ACHN (cell line): ENCODE measurements at places on chromosomes 7 and 10.
A peak's percentile ranks its signal among the peaks of the same experiment; 100 is the strongest.

DNA sequence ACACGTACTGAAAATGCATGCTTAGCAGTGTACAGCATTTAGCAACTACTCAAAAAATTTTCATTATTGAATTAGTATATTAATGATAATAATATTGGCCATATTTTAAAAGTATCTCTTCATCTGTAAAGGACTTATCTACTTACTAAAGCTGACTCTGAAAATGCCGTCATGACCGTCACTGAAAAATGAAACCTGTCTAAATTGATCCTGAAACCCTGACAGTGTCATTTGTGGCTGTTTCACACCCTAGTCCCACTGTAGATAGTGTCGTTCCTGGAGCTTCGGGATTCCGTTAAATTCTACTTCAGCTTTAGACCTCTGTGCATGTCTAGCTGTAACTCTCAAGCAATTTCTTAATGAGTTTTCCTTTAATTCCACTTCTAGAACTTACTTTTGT, 35.8 kb upstream of the EZH2 start:
- no peak for DNase-seq

DNA sequence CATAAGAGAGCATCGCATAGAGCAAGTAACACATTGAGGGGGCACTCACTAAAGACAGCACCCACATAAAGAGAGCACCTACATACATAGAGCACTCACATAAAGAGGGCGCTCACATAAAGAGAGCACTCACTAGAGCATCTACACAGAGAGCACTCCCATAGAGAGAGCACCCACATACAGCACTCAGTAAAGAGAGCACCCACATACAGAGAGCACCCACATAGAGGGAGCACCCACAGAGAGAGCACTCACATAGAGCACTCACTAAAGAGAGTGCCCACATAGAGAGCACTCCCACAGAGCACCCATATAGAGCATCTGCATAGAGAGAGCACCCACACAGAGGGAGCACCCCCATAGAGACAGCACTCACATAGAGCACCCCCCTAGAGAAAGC, 47.8 kb downstream of the INSIG1 start:
- DNase-seq, result no peak

DNA sequence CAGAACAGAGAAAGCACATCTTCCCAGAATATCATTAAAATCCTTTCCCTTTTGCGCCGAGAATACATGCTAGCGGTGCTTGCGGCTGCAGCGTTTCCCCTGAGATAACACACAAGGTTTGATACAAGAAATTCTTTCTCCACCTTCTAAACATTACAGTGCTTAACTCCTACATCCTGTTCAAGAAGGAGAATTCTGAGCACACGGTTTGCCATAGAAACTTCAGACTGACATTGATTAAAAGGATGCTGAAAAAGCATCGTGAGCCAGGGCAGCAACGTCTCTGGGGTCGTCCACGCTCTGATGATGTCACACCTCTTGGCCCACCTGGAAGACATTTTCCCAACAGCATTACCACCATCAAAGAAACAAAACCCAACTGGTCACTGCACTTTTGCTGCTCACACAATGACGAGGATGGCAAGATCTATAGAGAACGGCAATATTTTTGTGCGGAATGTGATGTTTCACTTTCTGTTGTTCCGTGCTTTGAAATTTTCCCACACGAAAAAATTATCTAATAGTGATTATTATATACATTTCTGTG, 27.0 kb upstream of the PRSS1 start:
- no peak for DNase-seq

DNA sequence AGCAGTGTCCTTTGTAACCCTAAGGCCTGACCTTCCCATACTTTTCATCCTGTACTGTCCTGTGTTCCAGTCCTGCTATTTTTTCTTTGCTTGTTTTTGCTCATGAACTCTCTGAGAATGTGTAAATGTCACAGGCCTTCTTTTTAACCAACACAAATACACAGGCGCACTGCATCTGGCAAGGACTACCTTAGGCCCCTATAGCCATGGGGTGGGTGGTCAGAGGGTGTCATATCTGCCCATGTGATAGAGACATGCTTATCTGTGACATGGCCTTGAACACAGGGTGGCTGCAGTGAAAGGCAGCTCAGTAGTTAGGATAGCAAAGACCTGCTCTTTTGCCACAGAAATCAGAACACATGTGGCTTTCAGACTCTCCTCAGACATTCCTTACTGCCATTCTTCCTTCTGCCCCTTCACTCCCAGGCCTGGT, 3.9 kb upstream of the MBL2 start:
- DNase-seq, result no peak

GRCh38 chr7:27435461-27435860, 192.9 kb downstream of the EVX1 start:
- DNase-seq, result no peak

GRCh38 chr7:134165252-134165651, 38.1 kb downstream of the LRGUK start:
- no peak for DNase-seq

GRCh38 chr7:34759477-34760125, 101.6 kb downstream of the NPSR1 start:
- peak; percentile 77 for DNase-seq

GRCh38 chr10:21191512-21191911, 294.4 kb upstream of the NEBL start:
- DNase-seq, result no peak

GRCh38 chr7:105315357-105315756, 73.4 kb downstream of the SRPK2 start:
- DNase-seq, result no peak

DNA sequence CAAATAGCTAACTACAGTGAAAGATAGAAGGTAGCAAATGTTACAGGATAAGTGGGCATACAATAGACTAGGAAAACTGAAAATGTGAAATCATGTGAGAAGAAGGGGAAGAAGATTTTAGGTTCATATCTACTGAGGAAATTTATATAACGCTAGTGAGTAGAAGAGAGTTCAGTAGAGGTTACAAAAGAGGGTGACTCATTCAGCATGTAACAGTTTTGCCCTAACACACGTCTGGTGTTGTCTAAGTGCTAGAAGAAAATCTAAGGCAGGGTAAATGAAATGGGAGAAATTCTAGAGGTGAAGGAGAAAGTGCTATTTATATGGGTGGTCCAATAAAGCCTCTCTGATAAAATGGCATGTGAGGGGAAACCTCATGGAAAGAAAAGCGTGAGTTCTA, 731.4 kb upstream of the POT1 start:
- no peak for DNase-seq

DNA sequence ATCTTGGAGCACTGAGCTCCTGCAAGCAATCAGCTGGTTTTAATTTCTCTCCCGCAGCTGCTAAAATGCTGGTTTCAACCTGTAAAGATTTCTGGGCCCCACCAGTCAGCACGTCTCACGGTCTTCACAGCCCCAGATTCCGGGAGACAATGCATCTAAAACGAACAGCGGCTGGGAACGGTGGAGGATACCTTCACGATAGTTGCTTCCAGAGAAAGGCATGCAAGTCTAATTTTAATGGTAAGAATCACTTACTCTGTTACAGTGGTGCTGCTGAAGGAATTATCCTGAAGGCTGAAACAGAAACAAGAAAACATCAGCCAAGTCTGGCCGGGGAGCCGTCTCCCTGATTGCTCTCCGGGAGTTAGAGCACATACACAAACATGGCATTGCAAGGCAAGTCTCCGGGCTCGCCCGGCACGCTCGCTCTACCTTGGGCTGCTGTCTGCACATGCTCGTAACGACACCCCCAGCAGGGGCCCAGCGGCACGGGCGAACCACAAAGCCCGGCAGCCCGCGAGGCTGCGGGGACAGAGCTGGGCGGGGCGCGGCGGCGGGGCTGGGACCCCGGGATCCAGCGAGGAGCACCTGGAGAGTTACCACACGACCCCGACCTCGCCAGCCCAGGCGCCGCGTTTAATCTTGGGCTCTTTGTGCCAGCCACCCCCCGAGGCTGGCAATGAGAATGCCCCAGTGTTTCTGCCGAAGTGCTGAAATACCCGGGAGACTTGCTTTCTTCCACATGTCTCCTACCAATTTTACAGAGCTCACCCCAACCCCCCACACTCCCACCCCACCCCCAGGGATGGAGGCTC, at the start of gene FAM13C:
Gene FAM13C (minus strand): TSS at position 406 of the 815 bp plus-strand sequence. CDS start 89 bp downstream, at position 317.
- DNase-seq, result peak; percentile 28

- DNase-seq, result no peak
These were observed 677.5 kb upstream of the ZWINT start for GRCh38 chr10:57038531-57038930.

DNA sequence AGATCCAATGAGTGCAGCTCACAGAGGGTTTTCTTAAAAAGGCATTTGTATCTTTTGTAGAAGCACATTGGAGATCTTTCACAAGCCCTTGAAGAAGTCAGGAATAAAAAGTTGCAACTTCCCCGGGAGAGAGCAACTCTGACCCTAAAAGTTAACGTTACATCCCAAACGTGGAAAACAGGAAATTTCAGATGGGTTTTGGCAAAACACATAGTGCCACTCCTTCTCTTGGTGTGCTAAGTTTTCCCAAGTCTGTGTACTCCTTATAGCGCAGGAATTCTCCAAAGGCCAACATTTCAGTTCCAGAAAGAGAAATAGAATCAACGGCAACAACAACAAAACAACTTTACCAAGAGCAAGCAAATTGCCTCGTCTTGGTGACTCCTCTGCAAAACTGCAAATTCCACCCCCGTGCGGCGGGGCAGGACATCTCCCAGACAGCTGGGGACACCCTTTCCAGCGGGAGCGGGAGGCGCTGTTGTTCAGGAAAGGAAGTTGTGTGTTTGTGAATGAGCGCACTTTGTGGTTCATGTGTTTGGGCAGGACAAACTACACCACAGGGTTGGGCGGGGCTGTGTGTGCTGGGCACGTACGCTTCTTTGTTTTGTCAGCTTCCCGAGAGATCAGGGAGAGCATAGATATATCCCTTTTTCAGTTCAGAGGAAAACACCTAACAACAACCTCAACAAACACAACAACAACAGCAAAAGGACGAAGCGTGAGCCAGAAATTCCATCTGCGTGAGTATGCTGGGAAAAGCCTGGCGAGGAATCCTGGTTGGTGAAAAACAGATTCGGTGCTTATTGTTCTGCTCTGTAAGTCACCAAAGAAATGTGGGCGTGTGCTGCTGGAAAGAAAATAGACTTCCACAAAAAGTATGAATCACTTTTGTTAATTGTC, 294.7 kb upstream of the PITRM1 start:
- peak; percentile 94 for DNase-seq

DNA sequence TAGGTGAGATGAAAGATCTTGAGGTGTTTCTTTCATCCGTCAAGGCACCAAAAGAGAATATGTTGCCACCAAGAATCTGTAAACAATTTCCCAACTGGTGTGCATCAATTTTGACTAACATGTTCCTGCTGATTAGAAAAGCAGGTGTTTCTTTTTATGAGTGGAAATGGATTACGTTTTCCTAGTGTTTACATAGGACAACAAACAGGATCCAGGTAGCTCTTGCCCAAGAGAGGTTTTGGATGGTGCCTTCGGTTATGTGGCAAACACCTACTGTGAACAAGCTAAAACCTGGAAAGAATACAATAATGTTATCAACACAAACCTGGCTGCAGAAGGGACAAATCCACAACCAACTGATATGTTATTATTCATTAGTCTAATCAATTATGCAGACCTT, 53.6 kb upstream of the WNT16 start:
- no peak for DNase-seq

DNA sequence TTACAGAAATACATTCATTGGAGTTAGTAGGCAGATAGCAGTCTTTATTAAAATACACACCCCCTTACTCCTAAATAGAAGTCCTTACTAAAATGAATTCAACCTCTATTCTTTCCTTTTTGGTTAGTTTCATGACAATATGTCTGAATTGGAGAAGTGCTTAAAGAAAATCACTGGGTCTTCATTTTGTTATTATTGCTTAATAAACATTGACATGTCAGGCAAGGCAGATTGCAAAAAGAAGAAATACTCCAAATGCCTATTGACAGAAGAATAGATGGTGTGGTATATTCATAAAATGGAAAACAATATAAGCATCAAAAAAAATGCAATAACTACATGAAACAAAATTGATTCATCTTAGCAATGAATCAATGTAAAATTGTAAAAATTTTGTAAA, 135.5 kb downstream of the TMEM26 start:
- no peak for DNase-seq

DNA sequence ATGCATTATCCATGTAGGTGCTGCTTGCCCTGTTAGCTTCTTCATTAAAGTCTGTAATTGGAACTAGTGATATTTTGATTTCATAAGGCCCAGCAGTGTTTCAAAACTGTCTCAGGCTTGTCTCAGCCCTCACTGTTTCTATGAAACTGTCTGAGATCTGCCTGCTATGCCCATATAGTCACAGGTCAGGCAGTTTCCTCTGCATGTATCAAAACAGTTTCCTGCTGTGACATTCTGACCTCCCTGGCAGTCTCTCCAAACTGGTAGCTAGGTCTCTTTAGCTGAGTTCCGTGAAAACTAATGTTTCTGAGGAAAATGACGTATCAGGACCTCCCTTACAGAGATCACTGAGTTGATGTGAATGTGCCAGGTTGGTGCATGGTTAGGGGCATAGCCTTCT, 18.9 kb upstream of the SEMA3D start:
- DNase-seq, result no peak

GRCh38 chr10:68364101-68364886, 31.6 kb upstream of the PBLD start:
- DNase-seq, result no peak

DNA sequence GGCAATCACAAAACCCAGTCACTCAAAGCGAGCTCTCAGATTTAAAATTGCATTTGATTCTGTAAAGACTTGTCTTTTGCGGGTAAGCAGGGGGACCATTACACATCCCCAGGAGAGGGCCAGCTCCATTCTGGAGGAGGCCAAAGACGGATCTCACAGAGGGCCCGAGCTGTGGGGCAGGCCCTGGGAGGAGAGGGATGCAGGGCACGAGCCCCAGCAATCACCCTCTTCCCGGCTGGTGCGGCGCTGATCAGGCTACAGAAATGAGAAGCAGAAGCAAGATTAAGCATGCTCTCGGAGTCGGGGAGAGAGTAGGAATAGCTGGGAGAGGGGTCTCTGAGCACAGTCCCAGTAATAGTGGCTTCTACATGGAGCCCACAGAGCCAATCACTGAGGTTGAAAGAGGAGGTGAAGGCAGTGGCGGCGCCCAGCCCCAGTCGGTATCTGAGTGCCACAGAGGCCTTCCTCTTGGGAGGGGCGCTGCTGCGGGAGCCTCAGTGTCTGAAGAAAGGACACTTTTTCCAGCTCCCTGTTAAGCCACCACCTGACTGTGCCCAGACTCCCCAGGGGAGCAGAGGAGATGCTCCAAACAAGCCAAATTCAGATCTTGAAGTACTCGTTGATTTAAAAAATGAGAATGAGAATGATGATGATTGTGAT, 7.1 kb downstream of the CXCL12 start:
- no peak for DNase-seq

- no peak for DNase-seq
These were observed 337.7 kb upstream of the AOAH start for GRCh38 chr7:37061849-37062559.

DNA sequence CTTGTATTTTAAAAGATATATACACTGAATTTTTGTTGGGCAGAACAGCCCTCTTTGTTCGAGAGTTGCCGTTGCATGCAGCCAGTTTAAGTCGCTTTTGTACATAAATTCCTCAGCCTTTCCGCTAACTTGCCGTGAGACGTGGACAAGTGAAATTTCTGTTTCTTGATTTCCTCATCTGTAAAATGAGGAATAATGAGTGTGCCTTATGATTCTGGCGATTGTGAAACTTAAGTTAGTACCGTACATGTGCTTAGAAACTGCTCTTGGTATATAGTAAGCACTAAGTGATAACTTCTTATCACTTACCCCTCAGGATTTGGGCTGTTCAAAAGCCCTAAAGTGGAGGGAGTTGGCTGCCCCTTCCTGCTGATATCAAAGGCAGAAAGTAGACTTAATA, 1.4 kb downstream of the CCNJ start:
- peak; percentile 21 for DNase-seq
